ENCODE measurements at places on chromosomes 16 and 17. TPM values are rescaled to one million over a fixed set of nuclear protein-coding genes. Genes with fewer than 3 reads are reported as not detected.

The PYDC1 gene
- not detected for polyA plus RNA-seq

The FBXW10 gene
- 1.0 TPM for polyA plus RNA-seq

GRCh38 chr16:12706628-12707027, 97.1 kb downstream of the CPPED1 start:
- DNase-seq, result no peak

GRCh38 chr17:77540975-77541374, 400.2 kb downstream of the SEC14L1 start:
- DNase-seq, result no peak

DNA sequence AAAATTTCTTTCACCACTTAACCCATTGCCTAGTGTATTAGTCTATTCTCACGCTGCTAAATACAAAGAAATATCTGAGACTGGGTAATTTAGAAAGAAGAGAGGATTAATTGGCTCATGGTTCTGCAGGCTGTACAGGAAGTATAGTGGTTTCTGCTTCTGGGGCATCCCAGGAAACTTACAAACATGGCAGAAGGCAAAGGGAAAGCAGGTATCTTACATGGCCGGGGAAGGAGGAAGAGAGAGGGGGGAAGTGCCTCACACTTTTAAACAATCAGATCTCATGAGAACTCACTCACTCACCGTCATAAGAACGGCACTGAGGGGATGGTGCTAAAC, 931.4 kb upstream of the SOX9 start:
- DNase-seq, result no peak

- no peak for DNase-seq
These were observed 610.2 kb downstream of the MAF start for GRCh38 chr16:78990309-78990701.

- no peak for DNase-seq
These were observed at the start of gene SULT1A2 for GRCh38 chr16:28596840-28597691. Gene SULT1A2 (minus strand): TSS chr16:28597050. CDS start chr16:28595930, 1,120 bp downstream.

The PLCG2 gene
- 10.8 TPM for polyA plus RNA-seq
